ENCODE measurements at places on chromosomes 7 and 10.

GRCh38 chr7:95927756-95928155, 155.4 kb downstream of the DYNC1I1 start:
- DNase-seq = no peak

- DNase-seq = no peak
Measured at GRCh38 chr7:136528329-136528728, 340.1 kb upstream of the CHRM2 start.

DNA sequence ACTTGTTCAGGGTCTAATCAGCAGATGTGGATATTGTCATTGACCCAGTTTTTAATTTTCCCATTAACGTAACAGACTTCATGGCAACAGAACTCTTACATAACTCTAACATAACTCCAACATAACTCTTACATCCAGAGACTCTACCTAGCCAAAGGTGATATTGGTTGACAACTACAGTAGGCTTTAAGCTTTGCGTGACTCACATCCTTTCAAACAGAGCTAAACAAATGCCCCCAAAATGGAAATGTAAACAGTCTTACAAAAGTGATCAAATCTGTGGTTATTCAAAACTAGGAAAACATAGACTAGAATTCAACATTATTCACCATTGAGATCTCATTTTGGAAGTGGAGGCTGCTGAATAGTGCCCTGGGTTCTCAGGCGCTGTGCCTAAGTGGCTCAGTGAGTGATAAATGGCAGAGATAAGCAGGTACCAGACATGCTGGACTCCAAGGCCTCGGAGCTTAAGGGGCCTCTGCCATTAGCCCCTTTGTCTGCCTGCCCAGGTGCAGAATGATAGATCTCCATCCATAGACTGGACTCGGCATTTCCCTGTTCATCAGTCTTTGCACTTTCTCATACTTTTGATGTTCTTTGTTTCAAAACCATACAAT, 34.3 kb upstream of the BTBD16 start:
- no peak for DNase-seq

- no peak for DNase-seq
Measured at GRCh38 chr10:60953420-60953819, 9.4 kb upstream of the RHOBTB1 start.

- DNase-seq = no peak
Measured at GRCh38 chr7:113959910-113960309, 41.1 kb upstream of the PPP1R3A start.

Measured in memory B cell (primary cell).